NCI-H1436 treated with DMSO at 0.1 percent for 48 hours (cell line): ENCODE measurements at places on chromosomes 5 and 9.

GRCh38 chr5:172768573-172769341 is 2.2 kb downstream of the DUSP1 start:
- DNase-seq: no peak

DNA sequence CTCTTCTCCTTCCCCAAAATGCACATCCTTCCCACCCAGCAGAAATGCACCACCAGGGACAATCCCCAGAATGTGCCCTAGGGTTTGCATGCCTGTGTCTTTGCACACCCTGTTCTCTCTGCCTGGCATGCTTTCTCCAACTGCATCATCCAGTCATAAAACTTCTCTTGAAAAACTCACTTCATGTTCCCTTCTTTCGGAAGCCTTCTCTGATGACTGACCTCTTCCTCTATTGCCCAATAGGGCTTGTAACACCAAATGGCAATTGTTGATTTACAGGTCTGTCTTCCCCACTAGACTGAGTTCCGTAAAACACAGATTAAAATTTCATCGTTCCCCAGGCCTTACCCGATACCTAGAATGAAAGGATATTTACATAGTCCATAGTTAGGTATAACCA is 83.1 kb upstream of the SPOCK1 start:
- DNase-seq: no peak

- no peak for DNase-seq
Observed at GRCh38 chr5:87109746-87110145, 157.9 kb upstream of the RASA1 start.

GRCh38 chr5:68011801-68012200 is 203.8 kb upstream of the PIK3R1 start:
- DNase-seq: no peak

DNA sequence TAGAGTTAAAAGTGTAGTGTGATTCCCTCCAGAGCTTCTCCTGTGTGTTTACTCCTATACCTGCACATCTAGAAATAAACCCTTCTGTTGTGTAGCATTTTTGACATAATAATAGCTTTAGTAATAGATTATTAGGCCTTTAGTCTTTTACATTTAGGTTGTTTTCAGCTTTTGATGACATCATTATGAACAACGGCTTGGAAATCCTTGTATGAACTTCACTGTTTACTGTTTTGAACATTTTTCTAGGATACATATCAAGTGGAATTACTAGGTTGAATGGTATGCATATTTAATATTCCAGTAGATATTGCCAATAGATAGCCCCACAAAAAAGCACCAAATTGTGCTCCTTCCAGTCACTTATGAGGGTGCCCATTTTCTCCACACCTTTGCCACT is 174.0 kb downstream of the ARHGAP26 start:
- no peak for DNase-seq

GRCh38 chr9:109771087-109771486 is 8.9 kb upstream of the PALM2AKAP2 start:
- DNase-seq: no peak

DNA sequence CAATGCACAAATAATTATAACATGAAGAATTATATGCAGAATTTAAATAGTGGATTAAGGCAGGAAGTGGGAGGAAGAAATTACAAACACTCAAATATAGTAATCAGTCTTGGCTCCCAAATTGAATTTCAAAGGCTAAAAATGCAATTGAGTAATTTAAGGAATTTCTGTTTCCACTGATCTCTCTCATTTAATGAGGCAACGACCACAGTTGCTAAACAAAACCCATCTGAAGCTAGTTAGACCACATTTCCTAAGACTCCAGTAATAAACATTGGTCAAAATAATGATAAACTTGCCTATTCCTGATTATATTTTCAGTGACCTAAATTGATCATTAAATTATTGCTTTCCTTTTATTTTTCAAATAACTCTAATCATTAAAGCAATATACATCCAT is 174.3 kb upstream of the GRIN3A start:
- no peak for DNase-seq

DNA sequence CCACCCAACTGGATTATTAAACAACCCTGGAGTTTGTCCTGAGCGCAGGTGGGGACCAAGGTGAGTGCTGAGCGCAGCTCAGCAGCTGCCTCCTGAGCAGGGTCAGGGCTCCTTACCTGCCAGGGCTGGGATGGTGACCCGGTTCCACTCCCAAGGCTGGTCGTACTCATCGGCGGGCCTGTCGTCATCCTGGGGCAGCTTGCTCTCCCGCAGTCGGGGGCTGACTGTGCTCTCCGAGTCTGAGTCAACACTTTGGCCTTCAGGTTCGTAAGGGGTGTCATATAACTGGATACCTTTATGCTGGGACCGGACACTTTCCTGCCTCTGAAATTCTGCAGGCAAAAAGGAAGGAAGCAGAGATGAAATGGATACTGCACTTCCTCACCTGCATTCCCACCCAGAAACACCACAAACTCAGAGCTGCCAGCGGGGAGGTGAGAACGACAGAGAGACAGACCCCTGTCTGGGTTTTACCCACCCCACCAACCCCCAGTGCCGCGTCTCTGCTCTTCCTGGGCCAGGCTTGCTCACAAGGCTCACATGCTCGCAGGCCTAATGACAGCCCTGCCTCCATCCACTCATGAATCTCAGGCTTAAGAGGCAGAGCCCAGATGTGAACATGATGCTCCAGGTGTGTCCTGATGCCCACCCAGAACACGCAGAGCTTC is 70.7 kb upstream of the SLC25A51 start:
- DNase-seq: no peak
